CD4-positive, alpha-beta T cell treated with Interleukin-17A for 4 hours (primary cell): ENCODE measurements at places on chromosomes 3 and 15.
A peak's percentile ranks its signal among the peaks of the same experiment; 100 is the strongest.

- no peak for DNase-seq
Measured at GRCh38 chr15:25416693-25417092, 22.1 kb downstream of the UBE3A start.

GRCh38 chr3:16335772-16336645 lies 71.0 kb downstream of the OXNAD1 start:
- DNase-seq = no peak

GRCh38 chr3:30751610-30752299 lies 142.7 kb downstream of the GADL1 start:
- peak; percentile 76 for DNase-seq

DNA sequence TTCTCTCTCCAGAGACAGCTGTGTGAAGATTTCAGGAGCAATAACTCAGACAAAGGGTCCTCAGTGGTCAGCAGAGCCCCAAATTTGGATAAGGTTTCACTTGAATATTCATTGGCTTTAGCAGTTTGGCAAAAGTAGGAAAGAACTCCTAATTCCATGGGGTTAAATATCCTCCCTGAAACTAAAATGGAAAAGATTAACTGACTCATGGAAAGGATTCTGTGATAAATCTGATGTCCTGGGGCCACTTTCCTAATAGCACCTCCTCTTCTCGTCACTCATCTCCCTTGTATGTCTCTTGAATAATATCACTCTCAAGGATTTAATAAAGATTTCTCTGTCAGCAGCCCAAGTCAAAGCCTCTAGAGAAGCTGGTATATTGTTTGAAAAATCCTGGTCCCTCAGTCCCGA lies 33.3 kb upstream of the TBC1D23 start:
- DNase-seq = no peak

GRCh38 chr3:186994000-186994955 lies 64.0 kb downstream of the ST6GAL1 start:
- no peak for DNase-seq

GRCh38 chr3:138334608-138335007 lies 5.0 kb upstream of the NME9 start:
- DNase-seq = no peak

GRCh38 chr3:1131166-1131565 lies 38.3 kb downstream of the CNTN6 start:
- no peak for DNase-seq
